NCI-H774 (cell line): ENCODE measurements at places on chromosomes 6 and 20.

- no peak for DNase-seq
These were observed 2.1 kb downstream of the CNR1 start for GRCh38 chr6:88164061-88164460.

DNA sequence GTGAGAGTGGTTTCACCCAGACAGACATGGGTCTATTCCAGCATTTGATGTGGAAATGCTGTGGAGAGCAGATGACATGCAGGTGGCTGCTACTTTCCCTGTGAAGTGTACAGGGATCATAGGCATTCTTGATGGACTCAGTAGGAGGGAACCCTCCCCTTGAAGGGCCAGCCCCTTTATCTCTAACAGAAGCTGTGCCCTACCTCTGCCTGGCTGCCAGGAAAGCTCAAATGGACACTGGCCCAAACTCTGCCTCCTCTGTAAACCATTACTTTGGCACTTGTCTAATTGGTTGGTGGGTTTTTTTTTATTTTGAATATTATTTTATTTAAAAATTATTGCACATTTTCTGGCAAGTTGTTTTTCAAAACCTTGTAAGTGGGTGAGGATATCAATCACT is 106.7 kb upstream of the GGTLC1 start:
- no peak for DNase-seq

DNA sequence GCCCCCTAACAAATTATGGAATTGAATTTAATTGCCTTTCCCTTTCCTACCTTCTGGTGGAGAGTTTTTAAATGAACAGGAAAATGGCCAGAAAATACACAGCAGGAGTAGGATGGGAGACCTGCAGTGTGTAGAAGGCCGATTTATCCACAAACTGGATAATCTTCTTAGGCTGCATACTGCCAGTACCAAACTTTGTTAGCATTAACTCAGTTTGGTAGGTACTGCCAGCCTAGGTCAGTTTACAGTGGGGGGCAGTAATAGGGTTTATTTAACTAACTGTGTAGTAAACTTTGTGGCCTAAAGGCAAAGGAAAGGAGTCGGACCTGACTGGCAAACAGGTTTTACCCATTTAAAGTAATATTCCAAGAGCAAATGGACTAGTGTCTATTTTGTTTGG is 4.6 kb downstream of the NCOA3 start:
- DNase-seq = no peak

DNA sequence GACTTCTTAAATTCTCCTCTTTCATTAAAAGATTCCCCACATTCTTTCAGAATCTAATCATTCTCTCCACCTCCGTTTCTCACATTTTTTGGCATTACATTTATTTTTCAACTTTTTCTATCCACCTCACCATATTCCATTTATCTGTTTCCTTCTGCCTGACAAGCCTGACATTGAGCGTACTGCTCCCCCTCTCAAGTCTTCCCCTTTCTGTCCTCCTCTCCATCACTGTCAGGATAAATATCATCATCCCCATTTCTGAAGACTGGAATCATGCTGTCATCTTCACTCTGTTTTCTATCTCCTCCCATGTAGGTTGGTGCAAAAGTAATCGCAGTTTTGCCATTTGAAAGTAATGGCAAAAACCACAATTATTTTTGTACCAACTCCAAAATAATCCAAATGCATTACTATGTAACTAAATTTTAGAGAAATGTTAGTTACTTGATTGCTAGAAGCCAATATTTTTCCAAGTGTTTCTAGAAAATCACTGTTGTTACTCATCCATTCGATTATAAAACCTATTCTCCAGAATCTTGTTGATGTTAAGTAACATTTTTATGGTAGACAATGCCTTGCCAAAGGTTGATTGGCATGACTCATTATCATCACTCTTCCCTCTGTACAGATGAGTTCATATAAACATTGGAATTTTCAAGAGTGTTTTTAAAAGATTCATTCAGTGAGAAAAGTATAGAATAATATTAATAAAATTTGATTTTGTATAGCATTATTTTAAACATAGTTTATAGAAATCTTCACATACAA is 292.3 kb upstream of the RNF217 start:
- no peak for DNase-seq
